ENCODE measurements at places on chromosomes 4 and X.

- DNase-seq = no peak
Observed at GRCh38 chr4:43126595-43126994, 234.1 kb downstream of the GRXCR1 start.

GRCh38 chrX:15789979-15790768 is at the start of gene ZRSR2:
Gene ZRSR2 (plus strand): TSS chrX:15790484. CDS start chrX:15790496, 12 bp downstream.
- DNase-seq = peak; percentile 92

DNA sequence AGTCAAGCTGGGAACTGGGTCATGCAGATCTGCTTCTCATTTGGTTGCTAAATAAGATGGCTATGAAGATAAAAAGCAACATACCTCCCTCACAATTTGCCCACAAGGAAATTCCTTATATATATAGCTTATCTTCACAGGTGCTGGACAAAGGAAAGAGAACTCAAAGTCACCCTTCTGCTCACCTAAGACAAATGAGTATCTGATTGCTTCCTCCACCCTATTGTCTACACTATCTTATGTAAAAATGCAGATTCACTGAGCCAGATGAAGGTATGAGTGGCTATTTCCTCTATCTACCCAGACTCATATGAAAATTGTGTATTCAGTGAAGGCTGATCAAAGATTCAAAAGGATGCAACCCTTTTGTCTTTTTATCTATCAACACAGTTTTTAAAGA is 50.8 kb downstream of the CHM start:
- no peak for DNase-seq

DNA sequence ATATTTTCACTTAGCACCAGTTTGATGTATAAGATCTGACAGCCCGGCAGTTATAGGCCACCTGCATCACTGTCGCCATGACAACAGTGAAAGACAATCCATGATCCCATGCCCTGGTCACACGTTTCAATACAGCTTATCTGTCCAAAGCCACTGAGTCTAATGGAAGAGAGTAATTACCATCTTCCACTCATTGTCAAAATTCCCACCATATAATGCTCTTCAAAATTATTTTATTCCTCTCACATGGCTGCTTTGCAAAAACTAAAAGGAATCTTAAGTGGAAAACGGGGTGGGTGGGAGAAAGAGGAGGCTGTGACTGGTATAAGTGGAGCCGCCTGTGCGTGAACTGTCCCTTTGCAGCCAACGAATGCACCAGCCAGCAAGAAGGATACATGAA is 44.2 kb downstream of the MAML3 start:
- peak; percentile 31 for DNase-seq

DNA sequence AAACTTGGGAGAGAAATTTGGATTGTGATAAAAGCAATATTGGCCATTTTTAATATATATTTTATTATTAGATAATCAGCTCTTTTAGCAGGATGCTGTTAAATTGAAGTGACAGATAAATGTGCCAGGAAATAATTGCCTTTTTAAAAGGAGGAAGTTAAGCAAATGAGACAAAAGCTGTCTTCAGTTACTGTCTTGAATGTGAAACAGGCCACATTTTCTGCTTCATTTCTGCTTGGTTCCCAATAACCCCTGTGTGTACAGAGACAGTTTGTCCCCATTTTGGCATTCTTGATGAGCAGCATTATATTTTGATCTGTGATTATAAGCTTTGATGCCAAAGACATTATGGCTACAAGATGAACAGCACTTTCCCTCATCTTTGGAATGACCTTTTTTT is 953 bp downstream of the EPGN start:
- no peak for DNase-seq

DNA sequence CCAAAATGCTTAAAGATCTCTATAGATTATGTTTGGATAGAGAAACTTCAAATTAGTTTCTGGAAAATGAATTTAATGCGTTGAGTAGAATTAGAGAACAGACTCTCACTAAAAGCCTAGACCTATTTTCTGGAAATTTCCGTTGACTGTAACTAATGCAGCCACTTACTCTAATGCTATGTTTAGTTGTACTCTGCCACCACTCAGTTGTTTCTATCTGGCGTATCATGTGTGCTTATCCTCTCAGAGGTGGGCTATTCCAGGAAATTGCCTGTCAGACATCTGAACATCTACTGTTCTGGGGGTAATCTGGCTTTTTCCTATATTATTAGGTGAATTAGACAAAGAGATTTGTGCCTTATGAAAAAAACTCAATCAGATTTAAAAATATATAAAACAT is 347.1 kb upstream of the FSTL5 start:
- DNase-seq = no peak

- no peak for DNase-seq
Observed at GRCh38 chr4:163866728-163867315, 372.3 kb downstream of the TMA16 start.

GRCh38 chr4:151198748-151199147 is 78.2 kb upstream of the PRSS48 start:
- DNase-seq = no peak

DNA sequence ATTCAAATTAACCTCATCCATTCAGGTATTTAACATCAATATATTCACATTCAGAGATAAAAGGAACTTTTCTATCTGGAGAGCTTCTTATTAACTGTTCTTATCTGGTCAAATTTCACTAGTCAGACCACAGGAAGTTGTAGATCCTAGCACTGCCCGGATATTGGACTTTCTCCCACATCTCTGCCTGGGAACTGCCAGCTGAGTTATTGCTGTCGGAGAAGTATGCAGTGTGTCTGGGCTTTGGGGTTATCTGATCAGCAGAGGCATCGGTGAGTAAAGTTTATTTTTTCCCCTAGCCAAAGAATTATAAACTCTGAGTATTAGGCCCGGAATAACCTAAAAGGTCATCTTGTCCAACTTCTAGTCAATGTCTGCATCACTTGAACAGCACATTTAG is 45.1 kb downstream of the OR13H1 start:
- no peak for DNase-seq

DNA sequence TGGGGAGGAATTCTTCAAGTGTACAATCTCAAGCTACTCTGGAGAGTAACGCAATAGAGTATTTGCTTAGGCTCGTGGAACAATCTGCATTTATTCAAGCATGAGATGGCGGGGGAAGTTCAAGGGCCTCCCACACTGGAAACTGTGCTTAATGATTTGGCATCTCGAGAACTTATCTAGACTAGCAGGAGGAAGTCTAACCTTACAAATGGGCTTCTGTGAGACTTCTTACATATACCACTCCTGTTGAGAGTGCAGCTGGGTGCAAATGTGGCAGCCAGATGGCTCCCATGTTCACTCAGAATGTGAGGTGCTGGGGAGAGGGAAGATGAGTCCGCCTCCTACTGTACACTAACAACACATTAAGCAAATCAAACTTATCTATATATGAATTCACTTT is 29.3 kb upstream of the PTPN13 start:
- DNase-seq = no peak

Data from NCI-H1092 treated with DMSO at 0.1 percent for 48 hours (cell line).